ENCODE measurements at places on chromosomes 16 and 17. TPM values are rescaled to one million over a fixed set of nuclear protein-coding genes. Genes with fewer than 3 reads are reported as not detected.
A peak's percentile ranks its signal among the peaks of the same experiment; 100 is the strongest.

DNA sequence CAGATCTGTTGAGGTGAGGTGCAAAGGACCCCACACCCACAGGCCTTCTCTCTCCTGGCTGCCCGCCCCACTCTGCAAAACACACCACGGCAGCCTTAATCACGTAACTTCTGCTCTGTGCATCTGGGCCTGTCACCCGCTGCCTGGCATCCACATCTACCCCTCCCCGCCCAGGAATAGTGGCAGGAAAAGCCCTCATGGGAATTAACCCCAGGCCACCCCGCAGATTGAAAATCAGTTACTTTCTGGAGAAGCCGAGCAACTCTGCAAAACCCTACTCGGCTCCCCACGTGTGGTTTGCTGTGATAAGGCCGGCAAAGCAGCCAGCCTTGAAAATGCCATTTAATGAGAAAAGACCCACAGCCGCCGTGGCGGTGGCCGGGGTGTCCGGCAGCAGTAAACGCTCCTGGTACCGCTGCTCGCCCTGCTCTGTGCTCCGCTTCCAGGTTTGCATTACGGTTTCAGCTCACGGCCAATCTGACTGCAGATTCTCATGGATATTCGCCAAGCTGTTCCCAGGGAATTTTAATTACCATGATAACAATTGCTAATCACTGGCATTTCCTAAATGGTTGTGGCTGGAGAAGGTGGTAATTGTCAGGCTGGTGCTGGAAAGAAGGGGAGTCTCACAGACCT is 78.0 kb upstream of the DOC2B start:
- no peak overlapping the region for H3K27ac ChIP-seq
- H3K4me3 ChIP-seq: no peak overlapping the region
- DNase-seq: peak; percentile 10
- H3K27me3 ChIP-seq: peaks cover 4% of the 10 kb centered on the region
- H3K4me1 ChIP-seq: no peaks in the 10 kb centered on the region

CCDC200 gene
- total RNA-seq: not detected

TMEM238L gene
- 25.2 TPM for total RNA-seq

GRCh38 chr17:10772425-10773380 is 31.2 kb downstream of the TMEM238L start:
- no peaks in the 10 kb centered on the region for H3K36me3 ChIP-seq
- H3K4me3 ChIP-seq: no peak overlapping the region
- DNase-seq: peak; percentile 60
- H3K27me3 ChIP-seq: no peaks in the 10 kb centered on the region
- H3K4me1 ChIP-seq: peaks cover 13% of the 10 kb centered on the region
- no peak overlapping the region for H3K27ac ChIP-seq

GRCh38 chr16:52561910-52562741 is 15.2 kb upstream of the TOX3 start:
- peak overlapping the region; percentile 86 for H3K27ac ChIP-seq
- no peaks in the 10 kb centered on the region for H3K27me3 ChIP-seq
- H3K4me3 ChIP-seq: no peak overlapping the region
- peaks cover 71% of the 10 kb centered on the region for H3K4me1 ChIP-seq
- no peaks in the 10 kb centered on the region for H3K36me3 ChIP-seq

IL17C gene
- not detected for total RNA-seq

DNA sequence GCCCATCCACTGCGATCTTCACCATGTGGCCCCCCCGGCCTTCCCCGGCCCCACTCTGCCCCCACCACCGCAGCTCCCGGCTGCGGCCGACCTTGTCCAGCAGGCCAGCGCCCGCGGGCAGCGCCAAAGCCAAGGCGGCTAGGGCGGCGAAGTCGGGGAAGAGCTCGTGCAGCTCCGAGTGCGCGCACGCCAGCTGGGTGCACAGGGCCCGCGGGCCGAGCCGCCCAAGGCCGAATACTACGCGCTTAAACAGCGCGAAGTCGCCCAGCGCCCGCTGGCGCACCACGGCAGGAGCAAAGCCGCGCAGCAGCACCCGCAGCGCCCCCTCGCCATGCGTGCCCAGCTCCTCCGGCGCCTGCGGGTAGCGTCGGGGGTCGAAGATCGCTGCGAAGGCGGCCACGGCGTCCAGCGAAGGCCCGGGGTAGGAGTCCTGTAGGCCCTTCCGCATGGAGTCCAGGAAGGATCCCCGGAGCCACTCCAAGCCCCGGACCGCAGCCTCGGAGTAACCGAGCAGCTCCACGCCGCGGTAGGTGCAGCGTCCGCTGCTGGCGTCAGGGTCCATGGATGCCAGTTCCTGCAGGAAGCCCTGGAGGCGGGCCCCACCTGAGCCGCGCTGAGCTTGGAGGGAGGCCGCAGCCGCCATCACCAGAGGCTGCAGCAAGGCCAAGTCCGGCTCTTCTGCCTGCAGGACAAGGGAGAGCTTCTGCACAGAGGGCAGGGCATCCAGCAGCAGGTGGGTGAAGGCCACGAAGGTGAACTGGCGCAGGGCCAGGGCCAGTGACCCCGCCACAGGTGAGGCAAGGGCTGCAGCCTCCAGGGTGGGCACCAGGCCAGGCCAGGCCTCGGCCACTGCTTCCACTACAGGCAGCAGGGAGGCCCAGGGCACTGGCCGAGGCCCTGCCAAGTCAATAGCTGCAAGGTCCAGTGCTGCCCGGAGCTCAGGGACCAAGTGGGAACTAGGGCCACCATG is 10.3 kb downstream of the C17orf113 start:
- no peaks in the 10 kb centered on the region for H3K27me3 ChIP-seq
- H3K27ac ChIP-seq: no peak overlapping the region
- H3K4me3 ChIP-seq: no peak overlapping the region

GRCh38 chr17:43334738-43335402 is 63.9 kb upstream of the ARL4D start:
- no peak for DNase-seq
- no peaks in the 10 kb centered on the region for H3K36me3 ChIP-seq
- no peak overlapping the region for H3K4me3 ChIP-seq
- peaks cover 7% of the 10 kb centered on the region for H3K4me1 ChIP-seq

DNA sequence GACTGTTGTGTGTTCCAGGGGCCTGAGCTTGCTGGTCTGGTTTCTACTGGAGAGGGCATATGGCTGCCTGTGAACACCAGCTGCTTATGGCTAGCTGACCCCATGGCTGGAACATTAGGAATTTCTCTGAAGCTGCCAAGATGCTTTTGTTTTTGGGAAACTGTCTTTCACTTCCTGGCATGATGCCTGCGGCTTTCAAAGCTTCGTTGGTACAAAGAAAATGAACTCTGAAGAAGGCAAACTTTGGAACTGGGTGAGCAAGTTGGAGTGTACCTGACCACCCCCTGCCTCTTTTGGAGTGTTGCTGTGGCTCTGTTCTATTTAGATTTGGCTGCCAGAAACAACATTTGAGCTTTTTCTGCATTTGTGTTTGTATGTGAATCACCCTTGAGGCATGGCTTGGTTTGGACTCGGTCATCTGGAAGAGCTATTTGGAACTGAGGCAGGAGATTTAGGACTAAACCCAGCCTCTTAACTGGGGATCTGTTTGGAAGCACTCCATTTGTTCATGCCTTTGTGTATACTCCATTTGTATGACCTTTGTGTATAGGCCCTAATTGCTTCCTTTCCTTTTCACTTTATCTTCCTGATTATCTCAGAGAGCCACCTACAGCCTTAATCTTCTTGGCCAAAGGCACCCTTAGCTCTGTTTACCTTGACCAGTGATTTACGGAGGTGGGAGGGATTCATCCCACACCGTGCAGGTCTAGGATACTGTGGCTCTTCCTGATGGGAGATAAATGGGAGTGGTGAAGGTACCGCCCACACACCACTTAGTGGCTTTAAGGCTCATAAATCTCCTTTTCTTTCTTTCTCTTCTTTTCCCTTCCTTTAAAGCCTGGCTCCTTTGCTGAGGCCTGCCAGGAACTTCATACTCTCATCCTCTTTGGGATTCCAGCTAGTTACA is 7.3 kb upstream of the CPHXL start:
- H3K36me3 ChIP-seq: no peaks in the 10 kb centered on the region
- no peaks in the 10 kb centered on the region for H3K27me3 ChIP-seq
- H3K4me3 ChIP-seq: no peak overlapping the region

- H3K27ac ChIP-seq: no peak overlapping the region
- H3K4me3 ChIP-seq: no peak overlapping the region
- H3K27me3 ChIP-seq: no peaks in the 10 kb centered on the region
- DNase-seq: no peak
- peaks cover 23% of the 10 kb centered on the region for H3K4me1 ChIP-seq
Observed at GRCh38 chr16:85126394-85126704, 14.1 kb upstream of the CIBAR2 start.
